ENCODE measurements at places on chromosomes 7 and 10.
A peak's percentile ranks its signal among the peaks of the same experiment; 100 is the strongest.

- DNase-seq, result peak; percentile 78
Observed at GRCh38 chr10:79159785-79160184, 91.0 kb downstream of the ZMIZ1 start.

DNA sequence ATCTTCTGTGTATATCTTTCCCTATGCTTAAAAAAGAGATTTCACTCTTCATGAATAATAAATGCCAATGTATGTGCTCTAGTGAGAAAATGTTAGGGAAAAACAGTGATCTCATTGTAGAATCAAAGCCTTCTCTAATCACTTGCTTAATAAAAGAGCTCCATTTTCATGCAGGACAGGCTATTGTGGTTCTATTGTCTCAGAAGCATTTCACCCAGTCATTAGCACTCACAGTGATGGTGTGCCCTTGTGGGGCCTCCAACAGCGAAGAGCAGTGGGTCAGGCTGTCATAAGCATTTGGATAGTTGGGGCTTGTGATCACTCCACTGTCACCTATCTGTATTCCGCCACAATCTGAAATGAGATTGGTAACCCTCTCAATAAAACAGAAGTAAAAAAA lies 83.9 kb upstream of the RSU1 start:
- no peak for DNase-seq

DNA sequence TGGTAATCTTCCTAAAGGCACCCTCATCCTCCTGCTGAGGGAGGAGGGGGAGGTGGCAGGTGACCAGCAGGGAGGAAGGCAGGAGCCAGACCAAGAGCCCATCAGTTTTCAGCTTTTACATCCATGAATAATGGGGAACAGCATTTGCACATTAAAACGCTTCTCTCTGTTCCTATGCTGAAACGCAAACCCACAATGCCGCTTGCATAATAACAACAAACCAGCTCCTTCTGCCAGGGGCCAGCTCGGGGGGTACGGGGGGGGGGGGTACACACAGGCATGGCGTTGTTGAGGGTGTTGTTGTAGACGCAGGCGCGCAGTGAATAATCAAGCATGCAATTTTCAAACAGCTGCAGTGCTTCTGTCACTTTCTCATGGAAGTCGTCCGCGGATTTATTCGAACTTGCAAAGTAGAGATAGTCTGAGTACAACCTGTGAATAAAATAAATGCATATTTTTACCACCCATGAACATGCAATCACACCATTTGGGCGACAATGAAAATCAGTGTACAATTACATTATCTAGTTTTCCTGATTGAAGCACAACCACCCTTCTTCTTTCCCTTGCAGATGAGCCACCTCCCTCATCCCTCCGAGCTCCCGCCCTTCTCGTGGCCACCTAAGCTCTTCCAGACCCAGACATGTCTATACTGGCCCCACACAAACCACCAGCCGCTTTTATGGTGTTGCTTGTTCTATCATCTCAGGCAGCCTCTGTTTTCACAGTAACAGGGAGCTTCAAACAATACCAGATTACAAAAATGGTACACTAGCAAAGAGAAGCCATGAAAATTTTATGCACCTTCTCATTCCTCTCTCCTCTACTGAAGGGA lies 72.2 kb downstream of the CHST15 start:
- no peak for DNase-seq

DNA sequence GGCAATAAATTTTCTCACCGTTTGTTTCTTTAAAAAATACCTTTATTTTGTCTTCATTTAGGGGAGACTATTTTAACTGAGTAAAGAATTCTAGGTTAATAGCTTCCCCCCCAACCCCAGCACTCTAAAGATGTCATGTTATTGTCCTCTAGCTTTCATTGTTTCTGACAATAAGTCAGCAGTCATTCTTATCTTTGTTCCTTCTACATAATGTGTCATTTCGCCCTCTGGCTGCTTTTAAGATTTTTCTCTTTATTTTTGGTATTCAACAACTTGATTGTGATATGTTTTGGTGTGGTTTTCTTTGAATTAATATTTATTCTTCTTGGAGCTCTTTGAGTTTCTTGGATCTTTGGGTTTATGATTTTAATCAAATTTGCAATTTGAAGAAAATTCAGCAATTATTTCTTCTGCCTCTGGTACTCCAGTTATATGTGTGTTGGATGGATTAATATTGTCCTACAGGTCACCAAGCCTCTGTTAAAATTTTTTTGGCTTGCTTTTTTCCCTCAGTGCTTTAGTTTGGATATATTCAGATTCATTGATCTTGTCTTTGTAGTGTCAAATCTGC lies 64.6 kb upstream of the ELN start:
- no peak for DNase-seq

- DNase-seq, result no peak
Observed at GRCh38 chr7:25626451-25627131, 398.3 kb upstream of the NPVF start.

DNA sequence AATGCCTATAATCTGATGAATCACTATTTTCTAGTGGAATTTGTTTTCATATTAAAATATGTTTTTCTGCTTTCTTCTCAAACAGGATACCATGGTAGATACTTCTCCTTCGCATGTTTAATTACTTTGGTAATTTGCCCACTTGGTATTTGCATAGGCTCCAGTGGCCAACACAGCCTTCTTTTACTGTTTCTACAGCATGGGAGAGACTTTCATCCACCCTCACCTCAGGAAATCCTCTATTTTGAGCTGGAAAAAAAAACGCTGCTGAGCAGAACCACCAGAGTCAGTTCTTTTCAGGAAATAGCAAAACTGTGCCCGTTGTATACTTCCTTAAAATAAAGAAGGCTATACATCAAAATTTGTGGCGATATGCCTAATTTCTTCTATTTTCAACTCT lies 213.3 kb downstream of the MDFIC start:
- no peak for DNase-seq

- DNase-seq, result peak; percentile 49
Observed at GRCh38 chr7:107661081-107661864, 645 bp downstream of the SLC26A4 start.

GRCh38 chr7:120273476-120273975 lies 551 bp downstream of the KCND2 start:
- DNase-seq, result peak; percentile 9

DNA sequence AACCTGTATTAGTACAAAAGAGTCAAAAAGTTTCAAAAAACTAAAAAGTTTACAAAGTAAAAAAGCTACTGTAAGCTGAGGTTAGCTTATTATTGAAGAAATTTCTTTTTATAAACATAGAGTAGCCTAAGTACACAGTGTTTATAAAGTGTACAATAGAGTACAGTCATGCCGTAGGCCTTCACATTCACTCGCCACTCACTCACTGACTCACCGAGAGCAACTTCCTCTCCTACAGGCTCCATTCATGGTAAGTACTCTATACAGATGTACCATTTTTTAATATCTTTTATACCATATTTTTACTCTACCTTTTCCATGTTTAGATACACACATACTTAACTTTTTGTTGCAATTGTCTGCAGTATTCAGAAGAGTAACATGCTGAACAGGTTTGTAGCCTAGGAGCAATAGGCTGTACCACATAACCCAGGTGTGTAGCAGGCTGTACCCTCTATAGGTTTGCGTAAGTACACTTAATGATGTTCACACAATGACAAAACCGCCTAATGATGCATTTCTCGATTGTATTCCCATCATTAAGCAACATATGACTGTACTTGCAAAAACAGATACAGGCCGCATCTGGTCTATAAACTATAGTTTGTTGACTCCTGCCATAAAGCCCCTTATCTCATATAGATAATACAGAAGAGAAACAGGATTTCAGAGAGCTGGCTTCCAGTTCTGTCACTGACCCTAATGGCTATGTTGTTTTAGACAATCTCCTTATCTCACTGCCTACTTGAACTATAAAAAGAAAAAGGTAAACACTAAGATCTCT lies 438.8 kb downstream of the HTR7 start:
- DNase-seq, result peak; percentile 94
